Activated T-cell treated with anti-CD3 and anti-CD28 coated beads, Interleukin-2, amount 50 U/mL, for 48 hours (primary cell): ENCODE measurements at places on chromosomes 5 and 9.

GRCh38 chr9:110776221-110776620 lies 107.6 kb downstream of the MUSK start:
- no peak for DNase-seq

- no peak for DNase-seq
Observed at GRCh38 chr5:136205061-136205702, 12.2 kb upstream of the SMIM32 start.

- DNase-seq: no peak
Observed at GRCh38 chr9:7320139-7320538, 479.4 kb downstream of the DMAC1 start.

DNA sequence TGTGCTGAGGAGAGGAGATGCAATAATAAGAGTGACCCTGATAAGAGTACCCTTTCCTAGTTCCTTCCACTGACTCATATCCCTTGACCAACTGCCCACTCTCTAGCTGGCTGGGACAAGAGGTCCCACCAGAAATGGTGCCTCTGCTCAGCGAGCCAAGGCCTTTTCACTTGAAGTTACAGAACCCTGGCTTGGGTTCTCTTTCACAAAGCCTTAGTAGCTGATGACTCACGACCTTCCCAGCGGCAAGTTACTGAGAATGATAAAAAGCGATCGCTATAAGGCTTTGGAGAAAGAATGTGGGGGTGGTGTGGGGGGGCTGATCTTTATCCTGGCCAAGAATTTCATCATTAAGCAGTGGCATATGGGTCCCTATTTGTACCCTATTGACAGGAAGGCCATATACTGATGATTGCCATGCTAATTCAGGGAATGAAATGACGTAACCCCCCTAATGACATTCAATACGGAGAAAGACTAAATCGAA lies 90.3 kb downstream of the FBXO38 start:
- no peak for DNase-seq

GRCh38 chr5:39201781-39202596 lies 17.4 kb downstream of the FYB1 start:
- DNase-seq: no peak
